ENCODE measurements at places on chromosomes 12 and 14.

GRCh38 chr12:88994537-88994936, 357.8 kb downstream of the DUSP6 start:
- DNase-seq, result no peak

GRCh38 chr12:6369916-6370575, 5.3 kb downstream of the SCNN1A start:
- DNase-seq, result no peak

DNA sequence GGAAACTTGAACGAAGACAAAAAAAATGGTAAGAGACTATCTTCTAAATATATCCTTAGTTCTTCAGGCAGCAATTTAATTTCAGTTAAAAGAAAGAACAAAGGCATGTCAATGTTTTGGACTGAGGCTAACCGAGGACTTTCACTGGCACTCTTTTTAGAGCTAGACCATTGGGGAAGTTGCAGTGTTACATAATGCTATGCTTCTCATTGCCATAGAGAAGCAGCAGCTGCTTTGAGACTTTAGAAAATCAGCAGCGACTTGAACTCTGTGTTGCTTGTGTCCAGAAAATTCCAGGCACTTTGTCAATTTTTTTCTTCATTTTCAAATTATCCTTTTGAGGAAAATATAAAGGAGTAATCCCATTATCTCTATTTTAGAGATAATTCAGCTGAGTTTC, 964.2 kb downstream of the NRXN3 start:
- DNase-seq, result no peak

GRCh38 chr12:31872831-31873604, 86.2 kb upstream of the RESF1 start:
- no peak for DNase-seq

DNA sequence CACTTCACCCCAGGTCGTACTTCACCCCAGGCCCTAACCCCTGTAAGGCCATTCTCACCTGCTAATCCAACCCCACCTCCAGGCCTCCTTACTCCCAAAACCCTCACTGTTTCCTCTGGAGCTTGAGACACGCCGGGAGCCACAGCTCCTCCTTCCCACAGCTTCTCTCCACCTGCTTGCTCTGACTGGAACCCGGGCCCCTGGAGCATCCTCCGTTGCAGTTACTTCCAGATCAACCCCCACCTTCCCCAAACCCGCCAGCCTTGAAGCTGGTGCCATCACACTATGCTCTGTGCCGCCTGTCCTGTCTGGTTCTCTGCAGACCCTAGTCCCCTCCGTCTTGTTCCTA, 34.6 kb upstream of the PPP2R5C start:
- no peak for DNase-seq

DNA sequence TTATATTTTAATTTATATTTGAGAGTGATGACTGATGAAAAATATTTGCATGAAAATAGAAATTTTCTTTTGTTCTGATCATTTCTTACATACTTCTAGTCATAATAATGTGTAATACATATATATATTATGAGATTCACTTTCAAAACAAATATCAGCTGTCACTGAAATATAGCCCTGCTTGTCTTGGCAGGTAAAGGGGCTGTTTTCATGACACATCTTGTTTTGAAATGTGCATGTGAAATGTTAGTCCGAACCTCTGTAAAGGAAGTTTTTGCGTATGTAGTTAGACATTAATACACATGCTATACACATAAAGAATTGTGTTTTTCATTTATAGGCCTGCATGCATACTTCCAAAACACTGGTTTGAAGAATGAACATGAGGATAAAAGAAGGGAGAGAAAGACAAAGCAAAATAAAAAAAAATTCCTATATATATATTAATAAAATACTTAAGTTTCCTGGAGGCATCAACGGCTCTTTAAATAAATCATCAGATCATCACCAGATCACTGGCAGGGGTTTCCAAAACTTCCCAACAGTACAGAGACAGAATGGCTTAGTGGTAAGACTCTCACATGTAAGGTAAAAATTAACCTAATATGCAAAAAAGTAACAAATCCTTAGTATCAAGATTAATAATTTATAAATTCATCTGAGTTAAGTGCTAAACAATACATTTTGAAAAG, 60.1 kb downstream of the SEL1L start:
- DNase-seq, result no peak

DNA sequence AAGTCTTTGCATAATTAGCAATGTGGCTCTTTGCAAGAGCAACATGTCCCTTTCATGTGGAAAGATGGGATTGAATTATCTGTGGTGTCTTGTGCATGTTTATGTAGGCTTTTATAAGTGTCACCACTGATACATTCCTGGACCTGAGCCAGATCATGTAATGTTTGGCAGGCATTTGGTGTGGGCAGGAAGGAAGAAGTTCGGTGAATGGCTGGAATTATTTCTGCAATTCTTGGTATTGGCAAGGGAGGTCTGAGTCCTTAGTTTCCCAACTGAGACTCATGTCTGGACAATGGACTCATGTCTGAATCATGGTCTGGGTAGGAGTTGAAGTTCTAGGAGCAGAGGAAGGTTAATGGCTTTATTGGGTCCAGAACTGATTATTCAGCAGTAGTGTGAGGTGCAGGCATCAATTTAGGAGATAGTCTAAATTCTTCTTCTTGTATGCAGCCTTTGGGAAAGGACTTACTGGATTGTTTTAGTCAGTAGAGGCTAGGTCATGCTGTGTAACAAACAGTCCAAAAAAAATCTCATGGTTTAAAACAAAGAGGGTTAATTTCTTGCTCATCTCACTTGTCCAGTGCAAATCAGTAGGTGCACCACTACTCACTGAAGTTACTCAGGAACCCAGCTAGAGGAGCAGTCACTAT, 186.5 kb upstream of the LHX5 start:
- peak; percentile 28 for DNase-seq

DNA sequence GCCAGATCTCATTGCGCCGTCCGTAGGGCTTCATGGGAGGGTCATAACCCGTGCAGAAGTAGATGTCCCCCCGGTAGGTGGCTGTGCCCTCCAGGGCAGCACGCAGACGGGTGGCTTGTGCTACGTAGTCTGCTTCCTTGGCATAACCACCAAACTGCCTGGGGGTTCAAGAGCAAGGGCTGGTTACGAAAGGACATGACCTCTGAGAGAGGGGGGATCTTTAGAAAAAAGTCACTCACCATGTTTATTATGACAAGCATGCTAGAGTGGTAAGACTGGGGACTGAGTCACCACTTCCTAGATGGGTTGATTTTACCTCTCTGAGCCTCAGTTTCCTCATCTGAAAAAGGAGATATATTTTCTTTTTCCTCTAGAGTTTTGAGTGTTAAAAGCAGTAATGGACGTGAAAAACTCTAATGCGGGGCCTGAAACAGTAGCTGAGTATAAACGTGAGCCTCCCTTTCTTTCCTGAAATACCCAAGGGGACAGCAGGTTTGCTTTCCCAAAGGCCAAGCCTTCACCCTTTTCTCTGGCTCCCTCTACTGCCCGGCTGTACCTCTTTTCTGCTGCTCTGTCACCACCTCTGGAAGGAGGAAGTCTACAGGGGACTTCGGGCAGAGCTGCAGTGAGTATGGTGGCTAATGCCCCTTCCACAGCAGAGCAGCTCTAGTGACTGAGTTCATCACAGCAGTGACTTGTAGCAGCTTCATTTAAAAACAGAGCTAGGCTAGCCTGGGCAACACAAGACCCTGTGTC, 23.5 kb upstream of the GPRC5D start:
- DNase-seq, result no peak

- no peak for DNase-seq
These were observed 21.1 kb upstream of the LRTM2 start for GRCh38 chr12:1799051-1799881.

- no peak for DNase-seq
These were observed 30.1 kb downstream of the SLC15A4 start for GRCh38 chr12:128793701-128794100.

DNA sequence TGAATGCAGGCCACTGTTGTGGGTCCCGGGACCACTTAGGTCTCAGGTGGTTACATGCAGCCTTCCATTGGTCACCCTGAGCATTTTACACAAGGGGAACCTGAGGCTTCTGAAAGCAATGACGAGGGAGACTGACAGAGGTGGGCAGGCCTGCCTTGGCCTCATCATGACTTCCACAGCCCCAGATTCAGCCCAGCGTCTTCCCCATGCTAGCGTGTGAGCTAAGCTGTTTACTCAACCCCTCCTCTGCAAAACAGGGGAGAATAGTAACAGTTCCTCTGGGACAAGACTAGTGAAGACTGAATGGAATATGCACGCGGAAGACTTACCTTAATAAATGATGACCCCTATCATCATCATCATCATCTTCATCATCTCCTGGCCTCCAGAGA, 46.8 kb downstream of the VWF start:
- DNase-seq, result no peak

DNA sequence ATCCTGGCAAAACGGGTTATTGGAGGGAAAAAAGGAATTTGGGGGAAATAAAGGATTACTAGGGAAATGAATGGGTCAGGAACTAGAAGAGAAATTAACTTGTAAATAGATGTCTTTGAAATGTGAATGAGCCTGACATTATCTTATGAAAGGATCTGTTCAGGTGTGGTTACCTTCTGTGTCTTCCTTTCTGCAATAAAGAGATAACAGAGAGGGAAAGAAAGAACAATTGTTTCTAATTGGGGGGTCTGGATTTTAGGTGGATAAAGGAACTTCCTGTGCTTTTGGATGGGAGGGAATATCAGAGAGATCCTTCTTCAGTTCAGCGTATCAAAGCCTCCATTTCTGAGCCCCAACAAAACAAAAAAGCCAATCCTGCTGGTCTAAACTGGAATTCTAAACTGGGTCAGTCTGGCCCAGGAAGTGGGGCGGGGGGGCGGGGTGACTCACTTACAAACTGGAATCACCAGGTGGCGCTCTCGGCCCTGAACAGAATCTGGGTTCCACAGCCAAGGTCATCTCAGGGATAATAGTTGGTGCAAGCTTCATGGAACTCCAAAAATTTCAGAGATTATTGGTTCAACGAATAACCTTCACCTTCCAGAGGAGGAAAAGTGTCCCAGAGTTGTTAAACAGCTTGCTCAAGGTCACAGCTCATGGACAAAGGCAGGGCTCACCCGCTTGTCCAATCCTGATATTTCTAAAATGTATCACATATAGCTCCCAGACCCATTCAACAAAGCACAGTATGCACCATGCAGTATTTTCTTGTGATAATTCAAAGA, 15.2 kb upstream of the PEBP1 start:
- peak; percentile 69 for DNase-seq

- DNase-seq, result no peak
These were observed 44.7 kb downstream of the ABCD2 start for GRCh38 chr12:39574785-39575497.

DNA sequence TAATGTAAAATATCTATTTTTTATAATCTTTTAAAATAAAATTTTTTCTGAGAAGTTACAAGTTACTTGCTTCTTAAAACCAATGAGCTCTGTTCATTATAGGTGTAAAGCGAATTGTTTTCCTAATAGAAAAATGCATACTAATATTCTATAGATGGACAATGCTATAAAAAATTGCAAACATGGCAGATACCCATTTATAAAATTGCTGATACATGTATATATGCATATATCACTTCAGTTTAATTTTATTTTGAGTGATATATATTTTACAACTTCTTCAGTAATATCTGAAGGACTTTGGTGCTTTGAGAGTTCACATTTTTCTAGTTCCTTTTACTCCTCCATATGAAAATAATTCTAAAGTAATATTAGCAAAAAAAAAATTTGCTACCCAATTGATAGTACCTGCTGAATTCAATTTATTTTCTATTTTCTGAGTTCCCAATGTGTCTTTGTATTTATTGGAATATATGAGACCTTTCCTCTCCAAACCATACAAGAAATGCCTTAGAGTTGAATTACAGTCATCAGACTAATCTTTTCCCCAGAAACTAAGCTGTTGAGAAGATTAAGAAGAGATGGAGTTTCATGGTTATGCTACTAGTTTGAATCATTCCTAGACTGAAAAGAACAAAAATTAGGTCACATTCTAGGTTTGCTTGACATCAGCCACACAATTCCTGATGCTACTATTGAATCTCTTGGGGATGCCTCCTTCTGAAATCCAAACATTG, 1937.5 kb upstream of the SEL1L start:
- DNase-seq, result no peak

- no peak for DNase-seq
These were observed 91.9 kb downstream of the DICER1 start for GRCh38 chr14:95065411-95065810.

DNA sequence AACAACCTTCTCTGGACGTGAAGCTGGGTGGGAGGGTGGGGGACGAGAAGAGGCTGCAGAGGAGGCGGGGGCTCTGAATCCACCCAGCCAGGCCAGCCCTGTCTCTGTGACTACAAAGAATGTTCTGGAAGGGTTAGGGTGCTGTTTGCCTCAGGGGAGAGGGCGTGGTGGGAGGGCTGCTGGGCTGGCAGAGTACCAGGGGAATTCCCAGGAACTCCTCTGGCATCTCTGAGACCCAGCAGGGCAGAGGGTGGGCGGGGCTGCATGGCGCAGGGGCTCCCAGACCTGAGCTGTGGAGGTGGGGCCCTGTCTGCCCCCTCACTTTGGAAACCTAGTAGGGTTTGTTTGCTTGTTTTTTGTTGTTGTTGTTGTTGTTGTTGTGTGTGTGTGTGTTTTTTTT, 45.5 kb upstream of the FZD10 start:
- DNase-seq, result no peak

DNA sequence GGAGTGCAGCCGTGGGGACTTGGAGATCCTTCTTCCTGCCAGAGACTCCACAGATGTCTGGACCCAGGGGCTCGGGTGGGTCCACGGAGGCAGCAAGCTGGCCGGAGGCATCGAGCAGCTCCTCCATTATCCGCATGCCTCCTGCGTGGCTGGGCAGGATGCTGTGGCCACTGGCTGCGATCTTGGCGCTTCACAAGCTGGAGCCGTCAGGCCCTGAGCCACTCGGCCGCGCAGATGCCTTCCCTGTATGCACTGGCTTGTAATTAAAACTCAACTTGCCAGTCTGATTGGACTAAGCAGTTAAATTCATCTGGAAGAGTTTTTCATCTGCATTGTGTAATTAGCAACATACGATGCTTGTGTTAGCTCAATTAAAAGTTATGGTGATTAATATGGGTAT, 151.5 kb downstream of the AACS start:
- DNase-seq, result no peak

DNA sequence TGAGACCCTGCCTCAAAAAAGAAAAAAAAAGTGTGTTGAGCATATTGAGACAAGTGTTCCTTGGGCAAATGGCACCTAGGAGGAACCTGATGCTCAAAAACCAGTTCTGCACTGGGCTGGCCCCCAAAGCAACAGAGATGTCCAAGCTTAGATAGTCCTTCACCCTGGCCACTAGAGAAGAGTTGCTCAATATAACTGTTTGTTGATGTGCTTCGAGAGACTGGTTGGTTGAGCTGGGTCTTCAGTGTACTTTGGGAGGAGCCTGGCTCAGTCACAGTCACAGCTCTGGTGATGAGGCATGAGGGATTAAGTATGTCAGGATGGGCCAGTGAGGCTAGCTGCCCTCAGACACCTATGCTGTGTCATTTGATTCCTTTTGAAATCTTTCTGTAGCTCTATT, 38.0 kb downstream of the SLC2A14 start:
- DNase-seq, result no peak

DNA sequence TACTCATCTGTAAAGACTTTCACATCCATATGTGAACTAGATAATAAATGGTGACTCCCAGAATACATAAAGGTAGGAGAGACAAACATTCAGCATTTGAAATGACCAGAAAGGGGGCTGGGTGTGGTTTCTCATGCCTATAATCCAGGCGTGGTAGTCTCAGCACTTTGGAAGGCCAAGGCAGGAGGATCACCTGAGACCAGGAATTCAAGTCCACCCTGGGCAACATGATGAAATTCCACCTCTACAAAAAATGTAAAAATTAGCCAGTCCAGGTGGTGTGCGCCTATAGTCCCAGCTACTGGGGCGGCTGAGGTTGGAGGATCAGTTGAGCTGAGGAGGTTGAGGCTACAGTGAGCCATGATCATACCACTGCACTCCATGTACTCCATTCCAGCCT, 4.1 kb upstream of the CS start:
- no peak for DNase-seq
